ENCODE measurements at places on chromosomes 4 and X. TPM values are rescaled to one million over a fixed set of nuclear protein-coding genes. Genes with fewer than 3 reads are reported as not detected.

CMC4 gene
- polyA plus RNA-seq: 18.3 TPM

GRCh38 chr4:185384930-185385331, 10.8 kb downstream of the LRP2BP start:
- no peaks in the 10 kb centered on the region for H3K27me3 ChIP-seq
- H3K36me3 ChIP-seq: peaks cover 12% of the 10 kb centered on the region
- DNase-seq: no peak

GRCh38 chr4:84499624-84499982, 511 bp upstream of the NKX6-1 start:
- peaks cover 14% of the 10 kb centered on the region for H3K36me3 ChIP-seq
- H3K27me3 ChIP-seq: peaks cover 75% of the 10 kb centered on the region
- no peak for DNase-seq
- H3K4me1 ChIP-seq: peaks cover 25% of the 10 kb centered on the region
- peak overlapping the region; percentile 64 for H3K4me3 ChIP-seq

DNA sequence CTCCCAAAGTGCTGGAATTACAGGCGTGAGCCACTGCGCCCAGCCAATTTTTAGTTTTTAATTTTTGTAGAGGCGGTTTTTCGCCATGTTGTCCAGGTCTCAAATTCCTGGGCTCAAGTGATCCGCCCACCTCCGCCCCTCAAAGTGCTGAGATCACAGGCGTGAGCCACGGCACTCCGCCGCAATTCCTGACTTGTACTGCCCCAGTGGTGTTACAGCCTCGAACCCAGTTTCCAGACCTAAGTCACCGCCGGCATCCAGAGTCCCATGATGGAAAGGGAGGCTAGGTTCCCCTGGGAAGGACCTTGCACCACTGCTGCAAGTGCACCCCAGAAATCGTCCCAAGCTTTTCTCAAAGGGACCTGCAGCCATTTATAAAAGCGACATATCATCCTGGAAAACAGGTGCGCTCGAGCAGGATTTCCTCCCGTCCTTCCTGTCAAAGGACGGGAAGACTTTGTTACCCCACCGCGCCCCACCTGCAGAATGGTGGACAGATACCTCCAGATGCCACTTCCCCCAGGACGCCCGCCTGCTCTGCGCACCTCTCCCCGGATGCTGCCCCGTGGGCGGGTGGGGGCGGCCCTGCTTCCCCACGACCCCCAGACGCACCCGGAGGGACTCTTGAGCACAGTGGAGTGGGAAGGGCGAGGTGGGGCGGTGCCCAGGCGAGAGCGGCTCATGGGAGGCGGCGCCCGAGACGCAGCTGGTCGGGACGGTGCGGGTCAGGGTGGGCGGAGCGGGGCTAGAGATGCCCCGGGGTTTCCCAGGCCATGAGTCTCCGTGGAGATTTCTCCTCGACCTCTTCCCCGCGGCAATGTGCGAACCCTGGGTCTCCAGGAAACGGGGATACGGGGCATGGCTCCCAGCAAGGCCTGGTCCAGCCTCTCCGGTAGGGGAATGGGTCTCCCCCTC, 947 bp upstream of the RPL10 start:
- no peaks in the 10 kb centered on the region for H3K27me3 ChIP-seq
- peak; percentile 71 for DNase-seq
- H3K27ac ChIP-seq: peak overlapping the region; percentile 99
- peaks cover 17% of the 10 kb centered on the region for H3K36me3 ChIP-seq
- peak overlapping the region; percentile 100 for H3K4me3 ChIP-seq

DNA sequence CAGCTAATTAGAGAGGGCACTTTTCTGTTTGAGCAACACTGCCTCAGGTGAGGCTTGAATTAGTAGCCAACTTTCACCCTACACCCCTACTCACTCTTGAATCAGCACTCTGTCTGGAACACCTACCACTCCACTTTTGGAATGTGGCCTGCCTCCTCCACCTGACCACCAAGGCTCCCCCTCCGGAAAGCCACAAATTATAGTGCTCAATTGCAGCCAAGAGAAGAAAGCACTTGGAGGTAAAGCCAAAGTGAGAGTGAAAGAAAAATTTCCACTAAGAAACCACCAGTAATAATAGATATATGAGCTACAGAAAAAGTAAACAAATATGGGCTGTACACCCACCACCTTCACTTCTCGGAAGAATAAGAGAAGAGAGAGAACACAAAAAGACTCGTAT, 41.1 kb downstream of the PPP3CA start:
- H3K27me3 ChIP-seq: no peaks in the 10 kb centered on the region
- H3K4me3 ChIP-seq: no peak overlapping the region
- no peak for DNase-seq
- peaks cover 58% of the 10 kb centered on the region for H3K4me1 ChIP-seq
- H3K36me3 ChIP-seq: no peaks in the 10 kb centered on the region

DNA sequence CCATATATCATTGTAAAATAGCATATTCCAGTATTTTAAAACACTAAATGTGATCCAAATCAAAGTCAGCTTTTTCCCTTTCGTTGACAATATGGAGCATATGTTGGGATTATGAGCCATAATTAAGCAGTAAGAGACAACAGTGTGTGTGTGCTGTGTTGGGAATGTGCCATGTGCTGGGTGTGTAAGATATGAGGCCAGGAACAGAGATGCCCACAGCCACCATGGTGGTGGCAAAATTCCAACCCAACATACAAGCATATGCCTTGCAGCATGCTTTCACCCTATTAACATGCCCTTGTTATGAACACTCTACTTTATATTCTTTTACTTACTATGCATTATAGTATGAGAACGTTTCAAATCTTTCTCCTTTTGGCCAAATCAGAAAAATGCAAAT, 1560.4 kb upstream of the TENM3 start:
- H3K27me3 ChIP-seq: peaks cover 6% of the 10 kb centered on the region
- H3K4me1 ChIP-seq: no peaks in the 10 kb centered on the region
- no peak for DNase-seq
- H3K36me3 ChIP-seq: no peaks in the 10 kb centered on the region

GRCh38 chrX:149497626-149498025, 7.5 kb downstream of the IDS start:
- H3K36me3 ChIP-seq: peaks cover 7% of the 10 kb centered on the region
- H3K4me3 ChIP-seq: no peak overlapping the region
- no peak overlapping the region for H3K27ac ChIP-seq
- no peak for DNase-seq

DNA sequence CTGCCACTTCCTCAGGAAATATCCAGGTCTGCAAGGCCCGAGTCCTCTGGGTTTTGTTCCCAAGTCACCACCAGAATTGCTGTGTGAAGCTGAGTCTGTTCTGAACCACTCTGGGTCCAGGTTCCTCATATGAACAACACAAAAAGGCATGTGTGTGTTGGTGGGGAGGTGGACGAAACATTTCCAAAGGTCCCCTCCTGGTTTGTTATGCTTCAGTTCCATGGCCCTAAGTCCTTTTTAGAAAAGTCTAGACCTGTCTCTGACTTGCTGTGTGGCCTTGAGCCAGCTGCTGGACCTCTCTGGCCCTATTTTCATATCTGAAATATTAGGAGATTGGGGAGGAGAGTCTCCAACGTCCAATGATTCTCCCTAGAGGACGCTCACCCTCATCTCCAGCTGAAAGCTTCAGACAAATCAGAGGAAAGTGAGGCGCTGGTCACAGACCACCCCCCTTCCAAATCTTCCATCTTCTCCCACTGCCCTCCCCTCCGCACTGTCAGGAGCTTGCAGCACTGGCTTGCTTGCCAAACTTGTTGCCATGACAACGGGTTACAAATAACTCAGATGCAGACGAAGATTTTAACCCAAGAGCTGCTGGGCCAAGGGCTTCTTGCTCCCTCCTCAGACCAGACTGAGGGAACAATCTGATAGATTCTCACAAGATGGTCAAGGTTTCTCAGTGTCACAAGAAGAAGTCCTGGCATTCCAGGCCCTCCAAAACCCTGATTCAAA, 64.5 kb downstream of the SMC1A start:
- no peak overlapping the region for H3K4me3 ChIP-seq
- no peaks in the 10 kb centered on the region for H3K4me1 ChIP-seq
- peaks cover 9% of the 10 kb centered on the region for H3K36me3 ChIP-seq
- no peak for DNase-seq
- H3K27ac ChIP-seq: no peak overlapping the region
- peaks cover 13% of the 10 kb centered on the region for H3K27me3 ChIP-seq

GRCh38 chr4:173934933-173935620, 348.4 kb downstream of the FBXO8 start:
- no peak for DNase-seq
- H3K36me3 ChIP-seq: no peaks in the 10 kb centered on the region
- no peaks in the 10 kb centered on the region for H3K4me1 ChIP-seq
- H3K27me3 ChIP-seq: peaks cover 7% of the 10 kb centered on the region
- no peak overlapping the region for H3K4me3 ChIP-seq

- H3K27ac ChIP-seq: peak overlapping the region; percentile 92
- peak; percentile 39 for DNase-seq
- peak overlapping the region; percentile 79 for H3K4me3 ChIP-seq
- peaks cover 33% of the 10 kb centered on the region for H3K4me1 ChIP-seq
- H3K36me3 ChIP-seq: peaks cover 9% of the 10 kb centered on the region
Measured at GRCh38 chrX:153336121-153336894, 2.4 kb downstream of the ZNF275 start.
